CD4-positive, alpha-beta T cell treated with Interleukin-4 for 1 hour (primary cell): ENCODE measurements at places on chromosomes 2 and 18.
A peak's percentile ranks its signal among the peaks of the same experiment; 100 is the strongest.

GRCh38 chr2:67600222-67600871 lies 203.2 kb downstream of the ETAA1 start:
- DNase-seq = no peak

DNA sequence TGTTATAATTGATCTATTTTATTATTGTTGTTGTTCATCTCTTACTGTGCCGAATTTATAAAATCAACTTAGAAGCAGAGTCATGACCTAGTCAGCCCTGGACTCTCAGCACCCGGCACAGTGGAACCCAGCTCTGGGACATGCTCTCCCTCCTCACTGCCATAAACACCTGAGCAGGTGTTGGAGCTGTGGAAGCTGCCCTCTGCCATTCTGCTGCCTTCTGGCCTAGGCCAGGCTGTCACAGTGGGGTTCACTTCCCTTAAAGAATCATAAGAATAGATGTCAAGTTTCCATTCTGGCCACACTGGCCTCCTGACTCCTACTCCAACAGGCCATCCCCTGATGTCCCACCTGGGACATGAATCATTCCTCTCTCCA lies 192.2 kb downstream of the ZFP36L2 start:
- no peak for DNase-seq

DNA sequence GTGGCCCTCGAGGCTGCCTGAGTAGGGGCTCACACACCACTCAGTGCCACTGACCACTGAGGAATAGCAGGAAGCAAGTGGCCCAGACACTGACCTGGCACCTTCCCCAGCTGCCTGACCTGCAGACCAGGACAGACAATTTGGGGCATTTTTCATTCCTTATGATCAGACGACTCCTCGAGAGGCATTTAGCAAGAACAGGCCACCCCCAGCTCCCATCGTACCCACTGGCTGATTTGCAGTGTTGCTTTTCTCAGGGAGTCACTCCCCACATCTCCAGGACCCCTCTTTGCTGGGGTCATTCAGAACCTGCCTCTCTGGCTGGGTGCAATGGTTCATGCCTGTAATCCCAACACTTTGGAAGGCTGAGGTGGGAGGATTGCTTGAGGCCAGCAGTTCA lies 185.7 kb downstream of the HAUS1 start:
- no peak for DNase-seq

GRCh38 chr18:36484591-36484990 lies 187.1 kb downstream of the FHOD3 start:
- DNase-seq = no peak

GRCh38 chr18:76881744-76882143 lies 59.4 kb downstream of the ZNF236 start:
- no peak for DNase-seq

GRCh38 chr2:71473346-71474031 lies 20.1 kb downstream of the DYSF start:
- DNase-seq = no peak

DNA sequence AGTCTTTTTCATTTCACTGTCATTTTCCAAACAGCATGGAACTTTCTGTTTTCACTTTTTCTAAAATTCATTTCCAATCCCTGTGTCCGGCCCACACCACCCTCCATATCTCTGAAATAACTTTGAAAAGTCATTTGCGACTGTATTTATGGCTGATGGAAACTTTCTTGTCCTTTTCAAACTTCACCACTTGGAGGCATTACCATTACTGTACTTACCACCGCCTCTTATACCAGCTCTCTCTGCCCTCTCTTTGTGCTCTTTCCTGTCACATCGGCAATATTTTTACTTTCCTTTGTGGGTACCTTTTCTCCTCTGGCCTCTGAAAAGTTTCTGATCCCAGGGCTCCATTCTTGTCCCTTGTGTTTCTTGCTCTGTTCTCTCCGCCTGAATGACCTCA lies 39.5 kb upstream of the IL1RL1 start:
- peak; percentile 28 for DNase-seq

GRCh38 chr18:50819027-50819727 lies 639 bp downstream of the MRO start:
- DNase-seq = no peak

DNA sequence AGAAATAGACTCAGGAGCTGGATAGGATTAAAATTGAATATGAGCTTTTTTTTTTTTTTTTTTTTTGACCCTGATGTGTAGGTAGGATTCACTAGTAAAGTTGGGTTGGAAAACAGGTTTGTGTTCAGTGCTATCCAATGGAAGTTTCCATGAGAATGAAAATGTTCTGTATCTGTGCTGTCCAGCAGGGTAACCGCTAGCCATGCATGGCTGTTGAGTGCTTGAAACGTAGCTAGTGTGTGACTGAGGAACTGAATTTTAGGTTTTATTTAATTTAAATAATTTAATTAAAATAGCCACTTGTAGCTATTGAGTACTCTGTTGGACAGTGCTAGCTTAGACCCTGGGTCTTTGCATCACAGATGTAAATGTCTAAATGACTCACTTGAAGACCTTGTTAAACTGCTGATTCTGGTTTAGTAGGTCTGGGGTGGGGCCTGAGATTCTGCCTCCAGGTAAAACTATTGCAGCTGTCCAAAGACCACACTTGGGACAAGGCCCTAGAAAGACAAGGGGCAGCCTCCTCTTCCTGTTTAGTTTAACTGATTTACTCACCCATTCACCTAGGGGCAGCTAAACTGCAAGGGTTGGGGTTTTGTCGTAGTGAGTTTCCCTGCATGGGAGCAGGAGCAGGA lies 84.7 kb upstream of the STON1 start:
- no peak for DNase-seq
